ENCODE measurements at places on chromosomes 6 and 20. TPM values are rescaled to one million over a fixed set of nuclear protein-coding genes. Genes with fewer than 3 reads are reported as not detected.

HIVEP2 gene
- 3.6 TPM for total RNA-seq

SSTR4 gene
- not detected for total RNA-seq

SERINC3 gene
- total RNA-seq, result 46.4 TPM

UBE2C gene
- total RNA-seq, result 288 TPM

LRRN4 gene
- not detected for total RNA-seq

LAMA2 gene
- 9.7 TPM for total RNA-seq

- DNase-seq, result no peak
Observed at GRCh38 chr6:36387440-36388303, at the start of gene ETV7. Gene ETV7 (minus strand): TSS chr6:36387669. CDS start chr6:36387541, 128 bp downstream.

- DNase-seq, result no peak
Observed at GRCh38 chr6:97702248-97702647, 419.2 kb upstream of the MMS22L start.

- no peak for DNase-seq
Observed at GRCh38 chr6:170045563-170045960, 245.3 kb downstream of the DLL1 start.

- DNase-seq, result no peak
Observed at GRCh38 chr6:64128301-64129024, 492.9 kb downstream of the PHF3 start.

DNA sequence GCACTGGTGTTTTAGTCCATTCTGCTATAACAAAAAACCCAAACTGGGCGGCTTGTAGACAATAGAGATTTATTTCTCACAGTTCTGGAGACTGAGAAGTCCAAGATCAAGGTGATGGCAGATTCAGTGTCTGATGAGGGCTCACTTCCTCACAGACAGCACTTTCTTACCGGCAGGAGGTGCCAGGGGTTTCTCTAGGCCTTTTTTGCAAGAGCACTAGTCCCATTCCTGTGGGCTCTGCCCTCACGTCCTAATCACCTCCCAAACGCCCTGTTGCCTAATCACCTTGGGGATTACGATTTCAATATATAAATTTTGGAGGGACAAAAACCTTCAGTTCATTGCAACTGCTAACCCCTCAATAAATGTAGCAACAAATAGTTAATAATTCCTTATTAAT, 140.0 kb upstream of the SGK1 start:
- DNase-seq, result no peak

DNA sequence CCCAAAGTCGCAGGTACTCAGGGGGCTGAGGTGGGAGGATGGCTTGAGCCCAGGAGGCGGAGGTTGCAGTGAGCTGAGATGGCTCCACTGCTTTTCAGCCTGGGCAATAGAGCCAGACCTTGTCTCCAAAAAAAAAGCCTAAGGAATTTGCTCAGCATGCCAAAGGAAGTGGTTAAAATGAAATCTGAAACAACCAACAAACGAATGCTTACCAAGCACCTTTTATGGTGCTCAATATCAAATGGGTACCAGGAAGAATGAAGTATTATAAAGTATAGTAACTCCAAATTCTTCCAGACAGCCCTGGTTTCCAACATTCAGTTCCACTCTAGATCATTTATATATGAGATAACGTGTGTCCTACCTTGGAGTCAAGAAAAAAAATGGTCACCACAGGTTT, 14.0 kb downstream of the GMDS start:
- DNase-seq, result peak; percentile 80

- DNase-seq, result no peak
Observed at GRCh38 chr6:85678026-85678601, 35.4 kb upstream of the SYNCRIP start.

Data from H4 (cell line).